ENCODE measurements at places on chromosomes 2 and 18.

DNA sequence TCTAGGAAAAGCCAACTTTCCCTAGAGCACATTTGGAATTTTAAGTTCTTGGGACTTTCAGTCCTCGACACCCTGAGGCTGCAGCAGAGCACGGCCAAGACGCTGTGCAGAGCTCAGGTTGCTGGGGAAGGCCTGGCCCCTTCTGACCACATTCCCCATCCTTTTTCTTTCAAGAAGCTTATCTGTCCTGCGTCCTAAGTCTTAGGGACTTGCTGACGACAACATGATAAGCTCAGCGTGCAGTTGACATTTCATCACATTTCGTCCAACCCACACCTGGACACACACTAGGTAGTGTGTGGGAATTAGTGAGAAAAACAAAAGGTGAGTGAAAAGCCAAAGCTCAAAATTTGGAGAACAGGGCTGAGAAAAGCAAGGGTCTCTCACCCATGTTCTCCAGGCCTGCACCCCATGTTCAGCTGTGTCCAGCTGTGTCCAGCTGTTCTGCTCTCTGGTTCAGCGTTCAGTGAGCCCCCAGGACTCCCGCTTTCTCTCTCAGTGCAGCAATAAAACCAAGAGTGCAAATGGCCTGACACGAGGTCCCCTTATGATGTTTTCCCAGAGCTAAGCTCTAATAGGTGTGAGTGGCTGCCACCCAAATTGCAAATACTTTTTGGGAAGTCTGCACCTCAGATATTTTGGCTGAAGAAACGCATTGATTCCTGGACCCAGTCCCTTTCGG is 101.9 kb downstream of the RGPD3 start:
- peak; percentile 74 for DNase-seq

DNA sequence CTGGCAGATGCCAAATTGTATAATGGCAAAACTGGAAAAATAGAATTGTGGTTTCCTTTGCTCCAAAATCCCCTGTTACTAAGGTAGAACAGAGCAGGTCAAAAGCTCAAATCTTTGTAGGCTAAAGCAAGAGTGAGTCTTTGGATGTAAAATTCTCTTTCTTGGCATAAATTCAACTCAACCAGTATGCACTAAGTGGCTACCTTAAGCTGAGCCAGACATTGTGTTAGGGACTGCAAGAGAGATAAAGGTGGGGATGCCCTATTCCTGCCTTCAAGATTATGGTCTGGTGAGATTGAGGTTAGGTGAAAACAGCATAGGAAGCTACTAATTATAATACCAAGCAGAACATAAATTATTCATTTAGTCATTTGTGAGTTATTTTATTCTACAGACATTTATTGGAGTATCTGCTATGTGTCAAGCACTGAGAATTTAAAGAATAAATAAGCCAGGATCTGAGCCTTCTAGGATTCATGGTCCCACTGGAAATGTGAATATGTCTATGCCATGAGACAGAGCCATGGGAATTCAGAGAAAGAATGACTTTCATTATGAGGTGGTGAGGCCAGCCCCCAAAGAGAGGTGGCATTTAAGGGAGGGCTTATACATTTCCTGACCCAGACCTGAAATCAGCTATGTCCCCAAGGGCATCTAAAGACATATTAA is 198.0 kb upstream of the NCKAP5 start:
- no peak for DNase-seq

DNA sequence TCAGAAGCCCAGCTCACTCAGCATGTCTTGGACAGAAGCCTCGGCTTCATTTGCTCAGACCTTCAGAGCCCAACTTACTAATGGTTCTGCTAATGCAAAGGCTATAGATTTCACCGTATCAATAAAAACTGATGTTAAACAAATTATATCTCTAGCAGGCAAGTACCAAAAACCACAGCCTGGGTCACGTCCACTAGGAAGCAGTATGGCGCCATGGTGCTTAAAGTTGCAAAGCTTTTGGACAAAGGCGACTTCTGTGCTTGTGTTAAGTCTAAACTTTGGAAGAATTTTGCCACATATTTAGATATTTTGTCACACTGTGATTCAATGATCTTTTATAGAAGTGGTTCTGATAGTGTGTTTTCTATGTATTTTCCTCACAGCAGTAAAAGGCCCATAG is 276.8 kb upstream of the PARD3B start:
- no peak for DNase-seq

GRCh38 chr2:144372410-144373080 is 147.4 kb downstream of the ZEB2 start:
- no peak for DNase-seq

DNA sequence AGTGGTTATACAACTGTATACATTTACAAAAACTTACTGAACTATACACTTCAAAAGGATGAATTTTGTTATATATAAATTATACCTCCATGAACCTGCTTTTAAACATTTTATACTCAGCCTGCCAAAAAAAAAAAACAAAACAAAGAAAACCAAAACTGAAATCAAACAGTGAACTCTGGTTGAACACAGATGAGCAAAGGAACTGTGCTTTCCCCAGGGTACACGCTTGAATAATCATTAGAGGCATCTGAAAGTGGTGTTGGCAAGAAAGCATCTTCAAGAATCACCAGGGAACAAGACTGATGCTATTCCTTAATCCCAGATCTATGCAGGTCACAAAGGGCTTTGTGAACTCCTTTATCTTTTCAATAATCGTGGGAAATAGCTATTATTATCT is 77.0 kb upstream of the LYPD1 start:
- DNase-seq: no peak

DNA sequence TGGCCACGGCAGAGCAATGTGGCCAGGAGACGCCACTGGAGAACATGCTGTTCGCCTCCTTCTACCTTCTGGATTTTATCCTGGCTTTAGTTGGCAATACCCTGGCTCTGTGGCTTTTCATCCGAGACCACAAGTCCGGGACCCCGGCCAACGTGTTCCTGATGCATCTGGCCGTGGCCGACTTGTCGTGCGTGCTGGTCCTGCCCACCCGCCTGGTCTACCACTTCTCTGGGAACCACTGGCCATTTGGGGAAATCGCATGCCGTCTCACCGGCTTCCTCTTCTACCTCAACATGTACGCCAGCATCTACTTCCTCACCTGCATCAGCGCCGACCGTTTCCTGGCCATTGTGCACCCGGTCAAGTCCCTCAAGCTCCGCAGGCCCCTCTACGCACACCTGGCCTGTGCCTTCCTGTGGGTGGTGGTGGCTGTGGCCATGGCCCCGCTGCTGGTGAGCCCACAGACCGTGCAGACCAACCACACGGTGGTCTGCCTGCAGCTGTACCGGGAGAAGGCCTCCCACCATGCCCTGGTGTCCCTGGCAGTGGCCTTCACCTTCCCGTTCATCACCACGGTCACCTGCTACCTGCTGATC is 4.9 kb downstream of the GPR17 start:
- DNase-seq: no peak

GRCh38 chr2:194730266-194730665 is 926.8 kb upstream of the SLC39A10 start:
- DNase-seq: no peak

DNA sequence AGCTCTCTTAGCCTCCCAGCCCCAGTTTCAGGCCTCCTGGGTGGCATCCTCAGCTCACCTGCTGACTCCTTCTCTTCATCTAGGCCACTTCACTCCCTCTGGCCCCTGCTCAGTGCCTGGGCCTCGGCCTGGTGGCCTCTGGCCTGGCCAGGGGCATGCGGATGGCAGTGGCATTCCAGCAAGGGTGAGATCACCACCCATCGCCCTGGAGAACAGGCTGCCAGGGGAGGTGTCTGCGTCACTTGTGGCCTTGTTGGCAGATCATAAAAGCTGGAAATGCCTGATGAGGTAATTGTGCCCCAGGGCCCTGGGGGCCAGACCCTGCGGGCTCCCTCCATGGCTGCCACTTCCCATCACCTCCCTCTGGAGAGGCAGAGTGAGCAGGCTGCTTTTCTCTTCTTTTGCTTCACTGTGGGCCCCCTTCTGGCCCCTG is 72.5 kb upstream of the SMAD2 start:
- no peak for DNase-seq

DNA sequence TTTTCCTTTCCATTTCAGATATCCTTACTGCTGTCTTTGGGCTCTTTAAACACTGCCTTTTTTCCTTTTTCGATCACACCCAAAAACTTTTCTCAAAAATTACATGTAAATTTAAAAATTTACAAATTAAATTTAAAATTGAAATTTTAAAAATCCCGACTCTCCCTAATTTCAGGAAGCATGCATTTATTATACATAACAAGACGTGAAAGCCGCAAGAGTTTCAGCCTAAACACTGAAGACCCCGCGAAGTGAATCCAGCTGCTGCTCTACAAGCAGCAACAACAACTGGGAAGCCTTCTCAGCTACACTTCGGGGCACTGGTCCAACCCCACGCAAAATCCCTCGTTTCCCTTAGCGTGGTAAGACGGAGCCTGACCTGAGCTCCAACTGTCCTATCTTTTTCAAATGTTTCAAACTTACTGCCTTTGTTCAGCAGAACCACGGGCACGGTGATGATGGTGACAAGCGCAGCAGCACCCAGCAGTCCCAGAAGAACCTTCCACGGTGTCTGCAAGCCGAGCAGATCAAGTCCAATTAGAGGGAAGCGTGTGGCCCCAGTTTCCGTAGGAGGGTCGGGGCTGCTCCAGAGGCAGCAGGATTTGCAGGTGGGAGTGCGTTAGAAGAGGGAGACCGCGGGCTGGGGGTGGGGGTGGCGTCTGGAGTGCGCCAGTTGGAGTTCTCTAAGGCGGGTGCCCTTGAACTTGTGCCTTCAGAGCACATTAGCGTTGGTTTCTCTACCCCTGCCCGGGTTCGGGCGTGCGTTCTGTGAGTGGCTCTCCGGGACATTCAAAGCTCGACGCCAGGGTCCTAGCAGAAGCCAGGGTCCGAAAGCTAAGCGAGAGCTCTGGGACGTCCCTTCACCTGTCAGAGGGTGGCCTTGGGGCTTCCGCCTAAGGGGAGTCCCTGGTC is 783 bp downstream of the DPP4 start:
- peak; percentile 18 for DNase-seq

DNA sequence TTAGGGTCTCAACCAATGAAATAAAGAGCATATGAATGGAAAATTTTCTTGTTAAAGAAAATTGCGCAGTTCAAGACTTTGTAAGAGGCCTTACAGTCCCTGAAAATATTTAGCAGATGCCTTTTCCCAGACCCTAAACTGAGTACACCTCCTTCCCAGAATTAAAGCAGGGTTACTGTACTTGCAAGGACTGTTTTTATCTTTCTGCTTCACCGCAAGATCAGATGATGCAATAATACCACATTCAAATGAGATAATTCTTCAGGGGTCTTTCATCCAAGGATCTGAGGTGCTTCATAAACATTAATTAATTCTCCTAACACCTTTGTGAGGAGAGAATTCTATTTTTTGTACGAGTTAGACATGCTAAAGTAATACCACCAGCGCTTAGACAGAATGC is 1071.8 kb upstream of the PIK3C3 start:
- no peak for DNase-seq

DNA sequence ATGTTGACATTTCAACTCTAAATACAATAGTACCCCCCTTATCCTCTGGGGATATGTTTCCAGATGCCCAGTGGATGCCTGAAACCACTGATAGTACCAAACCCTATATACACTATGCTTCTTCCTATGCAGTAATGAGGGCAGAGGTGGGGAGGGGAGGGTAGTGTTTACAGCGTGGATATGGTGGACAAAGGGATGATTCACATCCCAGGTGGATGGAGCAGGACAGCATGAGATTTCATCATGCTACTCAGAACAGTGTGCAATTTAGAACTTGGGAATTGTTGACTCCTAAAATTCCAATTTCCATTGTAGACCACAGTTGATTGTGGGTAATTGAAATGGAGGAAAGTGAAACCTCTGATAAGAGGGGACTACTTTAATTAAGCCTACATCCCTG is 75.4 kb downstream of the TSN start:
- no peak for DNase-seq

- no peak for DNase-seq
These were observed 16.6 kb upstream of the TTL start for GRCh38 chr2:112465382-112465781.

DNA sequence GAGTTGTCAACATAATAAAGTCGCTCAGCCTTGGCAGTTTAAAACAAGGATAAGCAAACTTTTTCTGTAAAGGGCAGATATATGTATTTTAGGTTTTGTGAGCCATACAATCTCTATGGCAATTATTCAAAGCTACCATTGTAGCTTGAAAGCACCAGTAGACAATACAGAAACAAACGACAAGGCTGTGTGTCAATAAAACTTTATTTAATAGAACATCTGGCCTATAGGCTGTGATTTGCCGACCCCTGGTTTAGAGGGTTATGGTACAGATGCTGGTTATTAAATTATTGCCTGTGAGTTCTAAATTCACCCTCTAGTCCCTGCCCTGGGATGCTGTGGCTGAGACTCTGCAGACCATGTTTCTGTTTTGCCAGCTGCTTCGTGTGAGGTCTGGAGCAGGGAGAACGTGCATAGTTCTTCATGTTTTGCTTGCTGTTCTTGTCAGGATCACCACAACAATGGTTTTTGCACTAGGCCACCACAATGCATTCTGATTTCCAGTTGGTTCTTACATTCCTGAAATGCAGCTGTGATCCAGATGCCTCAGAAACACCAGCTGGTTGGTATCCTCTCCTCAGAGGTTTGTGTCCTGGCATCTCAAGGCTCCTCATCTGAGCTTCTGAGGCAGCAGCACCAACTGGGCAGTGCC is 46.6 kb downstream of the ICOS start:
- no peak for DNase-seq

- no peak for DNase-seq
These were observed 30.1 kb downstream of the KCTD18 start for GRCh38 chr2:200479692-200480265.

- DNase-seq: no peak
These were observed 42.0 kb downstream of the NUP35 start for GRCh38 chr2:183166210-183166609.

- no peak for DNase-seq
These were observed 40.6 kb downstream of the XRCC5 start for GRCh38 chr2:216149741-216150140.

DNA sequence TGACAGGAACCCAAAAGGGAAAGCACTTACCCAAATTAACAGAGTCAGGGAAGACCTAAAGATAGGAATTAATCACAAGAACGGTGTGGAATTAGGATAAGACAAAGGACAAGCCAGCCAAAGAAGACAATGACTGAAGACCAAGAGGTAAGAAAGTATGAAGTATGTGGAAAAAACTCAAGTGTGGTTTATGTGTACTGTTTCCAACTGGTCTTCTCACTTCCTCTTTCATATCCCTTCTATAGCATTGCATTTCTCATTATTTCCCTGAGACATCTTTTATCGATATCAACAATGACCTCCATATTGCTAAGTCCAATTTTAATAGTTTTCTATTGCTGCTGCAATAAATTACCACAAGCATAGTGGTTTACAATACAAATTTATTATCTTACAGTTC is 313.5 kb upstream of the SLC39A10 start:
- no peak for DNase-seq

DNA sequence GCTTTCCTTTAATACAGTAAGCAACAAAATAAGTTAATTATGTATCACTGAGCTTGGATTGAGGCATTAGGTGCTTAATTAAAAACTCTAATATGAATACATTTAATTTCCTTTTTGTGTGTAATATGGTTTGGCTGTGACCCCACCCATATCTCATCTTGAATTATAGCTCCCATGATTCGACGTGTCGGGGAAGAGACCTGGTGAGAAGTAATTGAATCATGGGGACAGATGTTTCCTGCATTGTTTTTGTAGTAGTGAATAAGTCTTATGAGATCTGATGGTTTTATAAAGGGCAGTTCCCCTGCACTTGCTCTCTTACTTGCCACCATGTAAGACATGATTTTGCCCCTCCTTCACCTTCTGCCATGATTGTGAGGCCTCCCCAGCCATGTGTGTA is 325.4 kb upstream of the CDH7 start:
- no peak for DNase-seq

- no peak for DNase-seq
These were observed 118.7 kb upstream of the KCTD1 start for GRCh38 chr18:26667046-26667445.

- no peak for DNase-seq
These were observed 28.3 kb downstream of the MYO7B start for GRCh38 chr2:127563458-127564428.
